Osteocyte (in vitro differentiated cells): ENCODE measurements at places on chromosomes 1 and 21. TPM values are rescaled to one million over a fixed set of nuclear protein-coding genes. Genes with fewer than 3 reads are reported as not detected.
A peak's percentile ranks its signal among the peaks of the same experiment; 100 is the strongest.

ATAD3A gene
- total RNA-seq: 30.0 and 31.7 TPM in 2 replicates

HIVEP3 gene
- 0.78 and 0.97 TPM in 2 replicates for total RNA-seq

C8B gene
- total RNA-seq: not detected in 2 replicates

CRB1 gene
- not detected in 2 replicates for total RNA-seq

THEM5 gene
- not detected in 2 replicates for total RNA-seq

DHRS3 gene
- 52.5 and 55.3 TPM in 2 replicates for total RNA-seq

DNA sequence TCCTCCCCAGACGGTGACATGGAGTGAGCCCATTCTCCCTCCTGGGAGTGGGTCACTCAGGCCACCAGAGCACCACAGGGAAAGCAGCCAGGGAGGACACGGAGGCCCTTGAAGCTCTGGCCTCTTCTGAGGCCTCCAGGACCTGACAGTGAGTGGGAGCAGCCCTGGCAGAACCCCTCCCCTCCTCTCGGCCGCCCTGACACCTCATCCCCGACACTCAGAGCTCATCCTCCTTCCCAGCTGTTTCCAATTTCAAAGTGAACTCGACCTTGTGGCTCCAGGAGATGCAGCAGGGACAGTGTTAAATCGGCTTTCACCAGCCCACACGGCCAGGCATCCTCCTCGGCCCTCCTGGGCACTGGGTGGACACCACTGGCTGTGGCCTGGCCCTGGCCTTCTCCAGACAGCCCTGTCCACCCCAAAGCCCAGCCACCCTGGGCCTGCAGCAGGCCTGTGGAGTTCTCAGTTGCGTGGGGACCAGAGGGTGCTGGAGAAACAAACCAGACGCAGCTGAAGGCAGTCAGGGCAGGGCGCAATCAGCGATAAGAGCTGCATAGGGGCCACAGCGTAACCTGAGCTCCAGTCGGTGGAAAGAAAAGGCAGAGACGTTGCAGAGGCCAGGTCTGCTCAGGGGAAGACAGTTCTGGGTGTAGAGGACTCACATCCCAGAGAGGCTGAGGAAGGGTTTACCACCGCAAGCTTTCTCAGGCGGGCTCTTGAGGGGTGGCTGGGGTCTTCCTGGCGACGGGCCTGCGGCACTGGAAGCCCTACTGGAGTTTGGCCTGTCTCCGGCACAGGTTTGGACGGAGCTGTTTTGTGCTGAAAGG lies 27.1 kb downstream of the FTCD start:
- DNase-seq: no peak

GRCh38 chr1:221801251-221801661 lies 59.4 kb upstream of the DUSP10 start:
- peak; percentile 48 for DNase-seq

DNA sequence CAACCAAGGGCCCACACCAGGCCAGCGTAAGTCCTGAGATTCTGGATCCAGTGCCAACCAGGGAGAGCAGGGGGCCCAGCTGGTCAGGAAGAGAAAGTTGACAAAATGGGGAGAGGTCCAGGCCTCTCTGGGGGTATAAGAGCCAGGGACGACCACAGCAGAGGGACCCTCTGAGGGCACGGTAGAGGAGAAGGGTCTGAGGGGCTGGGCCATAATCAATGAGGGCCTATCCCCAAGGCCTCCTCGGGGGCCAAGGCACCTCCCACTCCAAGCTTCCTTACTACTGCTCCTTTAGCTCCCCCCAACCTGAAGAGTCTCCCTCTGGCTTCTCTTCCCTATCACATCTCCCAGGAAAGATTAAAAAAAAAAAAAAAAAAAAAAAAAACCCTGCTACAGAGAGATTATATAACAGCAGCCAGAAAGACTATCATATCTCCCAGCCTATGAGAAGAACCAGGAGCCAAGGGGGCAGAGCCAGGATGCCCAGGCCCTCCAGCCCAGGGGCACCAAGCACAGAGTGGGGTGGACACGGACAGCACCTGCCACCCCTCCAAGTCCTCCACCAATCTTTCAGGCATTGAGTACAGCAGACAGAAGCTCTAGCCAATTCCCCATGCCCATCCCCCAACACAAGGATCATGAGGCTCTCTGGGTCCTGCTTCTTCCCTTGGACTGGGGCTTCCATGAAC lies 2.7 kb downstream of the MEF2D start:
- DNase-seq: no peak

DNA sequence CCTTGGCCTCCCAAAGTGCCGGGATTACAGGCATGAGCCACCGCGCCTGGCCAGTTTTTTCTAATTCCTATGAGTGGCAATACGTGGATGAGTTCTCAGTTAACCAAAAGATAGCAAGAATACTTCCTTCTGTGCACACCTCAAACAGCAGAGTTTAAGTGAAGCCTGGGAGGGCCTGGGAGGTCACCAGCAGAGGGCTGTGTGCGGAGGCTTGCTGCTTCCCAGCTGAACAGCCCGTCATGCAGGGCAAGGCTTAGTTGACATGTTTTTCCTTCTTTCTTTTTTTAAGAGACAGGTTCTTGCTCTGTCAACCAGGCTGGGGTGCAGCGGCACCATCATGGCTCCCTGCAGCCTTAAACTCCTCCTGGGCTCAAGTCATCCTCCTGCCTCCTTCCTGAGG lies 17.8 kb downstream of the GNG4 start:
- DNase-seq: no peak

DNA sequence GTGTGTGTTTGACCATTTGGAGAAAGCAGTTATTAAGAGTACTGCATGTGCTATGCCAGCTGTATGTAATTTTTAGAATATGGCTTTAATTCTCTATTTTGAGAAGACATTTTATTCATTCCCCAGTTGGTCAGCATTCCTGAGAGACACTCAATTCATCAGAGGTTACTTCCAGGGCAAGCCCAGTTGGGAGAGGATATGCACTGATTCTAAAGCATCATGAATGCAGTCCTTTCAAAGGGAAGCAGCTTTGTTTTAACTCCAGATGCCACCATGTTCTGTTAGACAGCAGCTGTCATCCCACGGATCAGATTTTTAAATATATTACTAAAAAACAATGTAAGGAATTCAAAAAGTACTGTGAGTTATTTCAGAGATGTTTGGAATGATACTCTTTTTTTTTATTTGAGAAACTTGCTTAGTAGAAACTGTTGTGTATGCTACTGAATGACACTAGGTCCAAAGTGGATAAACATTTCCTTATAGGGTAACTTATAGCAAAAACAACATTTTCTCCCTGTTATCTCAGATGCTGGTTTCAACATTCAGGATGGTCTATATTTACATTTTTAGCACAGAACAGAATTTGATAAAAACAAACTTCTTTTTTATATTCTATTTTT lies 149.5 kb upstream of the B3GALT2 start:
- DNase-seq: no peak

GRCh38 chr1:31239653-31240241 lies at the start of gene NKAIN1:
Gene NKAIN1 (minus strand): TSS chr1:31239887. CDS start chr1:31239547, 340 bp downstream.
- no peak for DNase-seq

DNA sequence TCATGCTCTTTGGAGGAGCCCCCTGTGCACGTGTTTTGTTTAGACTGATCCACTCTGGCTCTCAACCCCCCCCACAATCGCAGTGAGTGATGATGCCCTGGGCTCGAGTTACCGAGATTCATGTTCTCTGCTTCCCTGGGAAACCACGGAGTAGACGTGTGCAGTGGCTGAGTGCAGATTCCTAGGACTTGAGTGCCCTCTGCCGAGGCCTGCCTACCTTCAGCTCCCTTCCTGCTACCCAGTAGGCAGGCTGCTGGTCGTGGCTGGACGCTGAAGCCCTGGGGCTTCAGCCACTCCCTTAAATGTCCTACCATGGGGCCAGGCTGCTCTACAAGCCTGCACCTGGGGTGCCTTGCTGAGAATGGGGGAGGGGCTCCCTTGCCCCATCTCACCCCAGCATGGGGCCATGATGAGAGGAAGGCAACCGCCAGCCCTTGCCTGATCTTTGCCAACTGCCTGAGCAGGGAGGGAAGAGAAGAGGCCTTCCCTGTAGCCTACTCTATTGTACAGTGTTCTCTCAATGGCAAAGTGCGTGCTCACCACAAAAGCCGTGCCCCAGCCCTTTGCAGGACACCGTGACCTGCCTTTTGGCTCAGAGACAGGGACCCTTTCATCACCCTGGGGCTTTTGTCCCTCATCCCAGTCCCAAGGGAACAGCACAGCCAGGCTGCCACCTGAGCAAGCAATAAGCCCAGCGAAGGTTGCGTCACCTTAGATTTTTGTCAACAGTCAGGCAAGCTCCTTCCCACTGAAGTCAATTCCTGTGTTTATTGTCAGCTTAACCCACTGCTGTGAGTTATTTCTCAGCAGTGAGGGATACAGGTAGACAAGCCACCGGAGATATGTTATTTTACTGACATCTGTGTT lies 4.1 kb upstream of the GRIK3 start:
- DNase-seq: no peak

DNA sequence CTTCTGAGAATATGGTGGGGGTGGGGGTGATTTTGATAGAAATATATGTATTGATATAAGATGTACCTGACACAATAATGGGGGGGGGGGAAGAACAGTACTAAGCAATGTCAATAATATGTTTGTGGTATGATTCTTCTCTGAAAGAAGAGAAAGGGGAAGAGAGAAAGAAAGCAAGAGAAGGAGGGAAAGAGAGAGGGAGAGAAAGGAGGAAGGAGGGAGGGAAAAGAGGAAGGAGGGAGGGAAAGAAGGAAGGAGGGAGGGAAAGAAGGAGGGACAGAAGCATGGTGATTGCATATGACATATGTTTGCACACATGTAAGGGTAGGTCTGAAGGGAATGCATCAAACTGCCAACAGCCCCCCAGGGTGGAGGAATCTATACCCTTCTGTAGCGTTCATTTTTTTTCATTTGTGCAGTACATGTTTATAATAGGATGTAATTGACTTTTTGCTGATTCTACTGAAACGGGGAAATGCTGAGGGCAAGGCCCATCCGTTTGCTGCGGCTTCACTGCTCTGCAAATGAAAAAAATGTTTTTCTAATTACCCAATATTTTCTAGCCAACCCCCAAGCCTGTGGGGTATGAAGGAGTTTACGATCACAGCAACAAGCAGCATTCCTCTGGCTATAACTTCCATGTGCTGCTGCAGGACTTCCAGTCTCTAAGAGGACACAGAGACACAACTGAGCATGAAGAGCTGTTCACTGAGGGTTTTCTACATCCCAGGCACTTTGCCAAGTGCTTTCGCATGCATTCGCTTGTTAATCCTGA lies 119.3 kb upstream of the ZC3H12A start:
- DNase-seq: no peak

DNA sequence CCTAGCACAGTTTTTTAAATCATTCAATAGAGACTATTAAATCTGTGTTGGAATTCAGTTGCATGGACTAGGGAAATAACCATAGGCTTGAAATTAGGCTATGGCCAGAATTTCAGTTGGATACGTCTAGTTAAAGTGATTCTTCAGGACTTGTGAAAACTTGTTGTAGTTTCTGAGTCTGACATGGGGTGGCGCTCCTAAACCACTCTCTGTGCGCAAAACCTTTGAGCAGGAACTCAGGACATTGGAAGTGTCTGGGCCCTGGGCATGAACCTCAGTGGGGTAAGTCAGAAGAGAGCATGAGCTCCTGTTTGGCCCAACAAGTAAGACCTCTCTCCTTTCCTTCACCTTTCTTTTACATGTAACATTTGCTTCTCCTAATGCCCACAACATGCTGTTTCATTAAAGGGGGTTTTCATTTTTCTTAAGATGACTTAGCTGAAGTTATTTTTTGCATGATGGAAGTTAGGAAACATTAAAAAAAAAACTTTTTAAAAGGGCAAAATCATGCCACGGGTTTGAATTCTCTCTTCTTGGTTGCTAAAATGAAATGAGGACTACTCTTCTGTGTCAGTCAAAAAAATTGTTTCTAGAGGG lies 17.1 kb upstream of the CCDC190 start:
- DNase-seq: no peak

GRCh38 chr1:223233410-223234169 lies 90.5 kb upstream of the TLR5 start:
- peak; percentile 54 for DNase-seq

DNA sequence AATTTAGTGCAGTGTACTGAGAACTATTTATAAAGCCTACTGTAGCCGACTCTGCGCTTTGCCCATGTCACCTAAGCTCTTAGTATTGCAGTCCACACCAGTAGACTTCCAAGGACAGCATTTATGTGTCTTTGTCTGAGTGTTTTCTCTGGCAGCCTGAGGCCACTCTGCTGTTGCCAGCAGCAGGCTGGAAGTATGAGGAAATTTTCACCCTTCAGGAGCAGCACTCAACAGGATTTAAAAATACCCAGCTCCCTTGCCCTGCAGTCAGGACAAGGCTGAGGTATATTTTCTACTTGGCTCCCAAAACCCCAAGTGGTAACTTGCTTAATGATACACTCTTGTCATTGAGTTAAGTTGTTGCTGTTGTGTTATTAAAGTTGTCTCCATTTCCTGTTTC lies 230.1 kb downstream of the SRGAP2C start:
- no peak for DNase-seq

- DNase-seq: no peak
Observed at GRCh38 chr1:56068210-56068609, 511.2 kb downstream of the PLPP3 start.
